Cerebellum (tissue), 4 donors: ENCODE measurements at places on chromosomes 5 and 9. TPM values are rescaled to one million over a fixed set of nuclear protein-coding genes. Genes with fewer than 3 reads are reported as not detected.

- DNase-seq, result no peak
These were observed 47.0 kb downstream of the TJP2 start for GRCh38 chr9:69221036-69221435.

DNA sequence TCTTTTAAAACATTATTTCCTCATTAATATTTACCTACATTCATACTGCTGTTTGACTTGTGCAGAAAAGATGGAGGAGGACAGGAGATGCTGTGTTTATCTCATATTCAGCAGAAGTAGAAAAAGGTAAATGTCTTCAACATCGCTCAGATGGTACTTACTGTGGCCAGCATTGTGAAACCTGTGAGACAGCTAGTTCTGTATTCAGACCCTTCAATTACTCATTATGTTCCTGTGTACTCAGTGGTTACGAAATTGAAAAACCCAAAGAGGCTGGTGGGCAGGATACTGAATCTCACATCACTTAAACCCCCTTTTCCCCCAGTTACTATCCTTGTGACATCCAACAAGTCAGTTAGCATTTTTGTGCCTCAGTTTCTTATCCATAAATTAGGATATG, 216.0 kb downstream of the KDM4C start:
- DNase-seq, result no peak

SLC34A3 gene
- not detected for total RNA-seq

DNA sequence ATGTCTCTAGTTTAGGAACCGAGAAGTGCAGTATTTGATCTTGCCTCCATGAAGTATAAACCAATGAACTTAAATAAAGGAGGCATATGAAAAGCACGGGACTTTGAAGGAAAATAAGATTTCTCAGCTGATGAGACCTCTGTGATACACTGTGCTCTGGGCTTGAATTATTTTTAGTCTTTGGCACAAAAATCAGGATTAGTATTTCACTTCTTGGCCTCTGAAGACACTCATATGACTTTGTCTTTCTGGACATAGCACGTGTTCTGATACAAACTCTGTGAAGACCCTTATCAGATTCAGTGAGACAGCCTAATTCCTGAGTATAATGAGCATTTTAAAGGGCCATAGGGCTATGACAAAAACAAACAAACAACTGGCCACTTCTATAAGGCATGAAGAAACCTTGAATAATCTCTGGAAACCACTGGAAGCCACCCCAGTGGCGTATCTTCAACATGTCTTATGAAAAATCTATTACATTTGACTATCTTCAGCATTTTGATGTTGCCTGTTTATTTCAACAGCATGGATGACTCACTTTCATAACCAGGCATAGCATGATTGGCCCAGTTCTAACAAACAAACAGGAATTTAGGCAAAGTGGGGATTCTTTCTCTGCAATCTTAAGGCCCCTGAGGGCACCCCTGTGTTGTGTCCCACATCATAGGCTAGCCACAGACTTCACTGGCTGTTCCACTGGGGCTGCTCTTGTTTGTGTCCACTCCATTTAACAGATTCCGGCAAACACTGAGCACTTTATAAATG, 90.3 kb upstream of the ZNF462 start:
- no peak for DNase-seq

MARVELD2 gene
- 2.1 TPM for total RNA-seq

DNA sequence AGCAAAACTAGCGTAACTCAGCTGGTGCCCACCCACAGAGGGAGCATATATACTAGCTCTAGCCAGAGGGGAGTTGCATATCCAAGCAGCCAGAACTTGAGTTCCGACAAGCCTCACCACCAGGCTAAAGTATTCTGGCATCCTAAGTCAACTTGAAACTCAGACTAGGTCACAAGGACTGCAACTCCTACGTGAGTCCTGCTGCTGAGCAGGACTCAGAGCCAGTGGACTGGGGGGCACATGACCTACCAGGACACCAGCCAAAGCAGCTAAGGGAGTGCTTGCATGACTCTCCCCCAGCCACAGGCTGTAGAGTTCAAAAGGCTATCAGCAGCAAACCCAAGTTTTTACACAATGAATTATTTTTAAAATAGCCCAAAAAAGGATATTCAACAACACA, 26.1 kb downstream of the SPDL1 start:
- DNase-seq, result no peak

- no peak for DNase-seq
These were observed 4.2 kb downstream of the GCNT1 start for GRCh38 chr9:76463211-76463610.
